ENCODE measurements at places on chromosomes 2 and 18.

- DNase-seq: no peak
These were observed 72.5 kb downstream of the RTTN start for GRCh38 chr18:70132999-70133398.

GRCh38 chr18:22543769-22544168, 126.1 kb upstream of the CTAGE1 start:
- DNase-seq: no peak

GRCh38 chr18:69213842-69214241, 186.8 kb upstream of the DOK6 start:
- DNase-seq: no peak

- no peak for DNase-seq
These were observed 435.5 kb upstream of the MMADHC start for GRCh38 chr2:150023044-150023443.

- DNase-seq: no peak
These were observed 100.3 kb downstream of the MCFD2 start for GRCh38 chr2:46815121-46815802.

- no peak for DNase-seq
These were observed 219.8 kb downstream of the ATAD2B start for GRCh38 chr2:23707096-23707495.

DNA sequence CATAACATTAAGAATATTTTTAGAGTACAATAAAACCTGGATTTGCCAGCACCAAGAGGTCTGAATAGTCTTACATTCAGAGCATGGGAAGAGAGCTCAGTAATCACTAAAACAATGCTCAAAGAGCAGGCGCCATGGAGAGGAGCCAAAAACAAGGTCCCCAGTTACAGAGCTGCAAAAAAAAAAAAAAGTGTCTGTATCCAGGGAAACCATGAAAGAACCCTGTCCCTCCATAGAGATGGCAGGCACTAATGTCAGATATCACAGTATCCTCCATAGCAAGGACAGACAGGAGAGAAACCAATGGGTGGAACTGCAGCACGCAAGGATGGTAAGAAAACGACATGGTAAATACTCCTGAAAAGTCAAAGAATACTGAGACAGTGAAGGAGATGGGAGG, 19.5 kb downstream of the FBXO15 start:
- DNase-seq: no peak

DNA sequence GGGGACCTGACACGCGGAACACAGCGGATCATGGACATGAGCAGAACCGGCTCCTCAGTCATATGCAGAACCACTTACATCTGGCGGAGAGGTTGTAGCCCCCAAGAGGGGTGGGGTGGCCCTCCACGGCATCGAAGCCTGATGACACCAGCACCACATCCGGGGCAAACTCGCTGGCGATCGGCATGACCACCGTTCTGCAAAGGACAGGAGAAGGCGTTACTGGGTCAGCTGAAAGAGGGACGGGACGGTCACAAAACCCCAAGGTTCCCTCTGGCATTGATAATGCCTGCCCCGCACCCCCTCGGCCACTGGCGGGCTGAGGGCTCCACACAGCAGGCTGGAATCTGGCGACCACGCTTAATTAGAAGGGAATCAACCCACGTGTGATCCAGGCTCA, 220.5 kb downstream of the TWIST2 start:
- no peak for DNase-seq

DNA sequence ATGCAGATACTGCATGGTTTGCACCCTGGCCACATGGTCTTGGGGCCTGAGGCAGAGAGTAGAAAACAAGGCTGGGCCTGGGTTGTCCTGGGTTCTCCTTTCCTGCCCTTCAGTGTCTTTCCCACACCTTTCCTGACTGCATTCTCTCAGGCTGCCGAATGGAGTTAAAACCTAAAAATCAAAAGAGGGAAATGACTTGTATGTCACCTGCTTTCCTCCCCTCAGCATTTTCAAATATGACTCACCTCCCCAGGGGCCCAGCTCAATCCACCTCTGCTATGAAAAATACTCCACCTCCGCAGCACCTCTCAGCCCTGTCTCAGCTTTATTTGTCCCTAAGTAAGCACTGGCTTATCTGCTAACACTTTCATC, 457.8 kb upstream of the MEX3C start:
- no peak for DNase-seq

DNA sequence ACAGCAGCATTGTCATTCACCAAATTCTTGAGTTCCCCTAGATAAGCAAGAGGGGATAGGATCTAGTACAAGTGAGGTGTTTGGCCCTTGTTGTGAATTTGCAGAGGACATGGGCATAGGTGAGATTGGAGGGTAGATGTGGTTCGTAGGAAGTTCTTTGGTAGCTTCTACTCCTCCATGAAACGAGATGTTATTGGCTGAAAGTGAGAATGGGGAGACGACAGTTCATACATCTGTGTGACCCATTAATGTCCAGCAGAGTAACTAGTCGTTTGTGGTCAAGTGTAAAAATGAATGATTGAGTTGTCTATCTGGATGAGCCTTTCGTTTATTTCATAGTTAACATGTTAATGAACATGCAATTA, 90.4 kb downstream of the UBE2E3 start:
- DNase-seq: no peak

DNA sequence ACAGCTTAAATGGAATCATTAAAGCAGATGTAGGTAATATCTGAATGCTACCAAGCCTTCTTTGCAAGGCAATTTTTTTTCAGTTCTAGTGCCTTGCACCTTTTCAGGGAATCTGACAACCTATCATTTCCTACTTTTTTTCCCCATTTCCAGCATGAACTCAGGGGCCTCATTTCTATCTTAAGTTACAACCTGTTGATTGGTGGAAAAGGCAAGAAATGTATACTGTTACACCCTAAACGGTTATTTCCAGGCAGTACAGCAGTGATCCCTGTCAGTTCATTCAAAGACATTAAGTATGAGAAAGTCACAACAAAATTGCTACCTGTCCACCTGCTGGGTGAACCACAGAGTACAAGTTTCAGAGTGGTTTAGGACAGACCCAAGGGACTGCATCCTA, 171.2 kb upstream of the PIK3C3 start:
- DNase-seq: no peak

DNA sequence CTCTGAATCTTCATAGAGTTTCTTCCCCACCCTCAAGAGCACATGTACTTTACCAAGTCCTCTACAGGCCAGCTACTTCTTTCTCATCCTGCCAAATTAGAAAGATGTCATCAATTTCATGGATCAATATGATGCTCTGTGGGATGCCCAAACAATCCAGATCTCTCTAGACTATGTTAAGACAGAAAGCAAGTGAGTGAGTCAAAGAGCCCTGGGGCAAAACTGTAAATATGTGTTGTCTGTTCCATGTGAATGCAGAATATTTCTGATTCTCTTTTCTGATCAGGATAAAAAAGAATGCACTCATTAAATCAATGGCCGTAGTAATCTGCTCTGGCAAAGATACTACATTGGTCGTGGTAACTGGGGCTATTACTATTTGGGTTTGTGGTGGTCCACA, 53.1 kb upstream of the ROCK2 start:
- no peak for DNase-seq

- peak; percentile 45 for DNase-seq
These were observed 368.0 kb upstream of the MYT1L start for GRCh38 chr2:2699121-2699505.

DNA sequence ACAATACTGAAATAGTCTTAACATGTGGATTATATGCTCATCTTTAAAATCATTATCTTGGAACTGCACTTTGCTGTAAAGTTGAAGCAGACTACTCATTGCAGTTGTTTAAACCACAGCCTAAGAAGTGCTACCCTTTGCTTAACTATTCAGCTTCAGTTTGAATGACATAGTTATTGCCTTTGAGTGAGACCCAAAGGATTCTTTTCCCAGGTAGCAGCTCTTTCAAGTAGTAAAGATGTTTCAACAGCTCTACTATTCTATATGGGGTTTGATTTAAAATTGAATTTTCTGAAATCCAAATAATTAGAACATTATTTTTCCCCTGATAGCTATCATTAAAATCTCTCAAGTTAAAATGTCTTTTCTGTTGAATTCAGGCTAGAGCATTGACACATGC, 1.1 kb downstream of the SCG2 start:
- no peak for DNase-seq

GRCh38 chr2:39607538-39608262, 58.0 kb upstream of the TMEM178A start:
- DNase-seq: no peak

- DNase-seq: no peak
These were observed 201.5 kb downstream of the SP3 start for GRCh38 chr2:173763641-173764040.

DNA sequence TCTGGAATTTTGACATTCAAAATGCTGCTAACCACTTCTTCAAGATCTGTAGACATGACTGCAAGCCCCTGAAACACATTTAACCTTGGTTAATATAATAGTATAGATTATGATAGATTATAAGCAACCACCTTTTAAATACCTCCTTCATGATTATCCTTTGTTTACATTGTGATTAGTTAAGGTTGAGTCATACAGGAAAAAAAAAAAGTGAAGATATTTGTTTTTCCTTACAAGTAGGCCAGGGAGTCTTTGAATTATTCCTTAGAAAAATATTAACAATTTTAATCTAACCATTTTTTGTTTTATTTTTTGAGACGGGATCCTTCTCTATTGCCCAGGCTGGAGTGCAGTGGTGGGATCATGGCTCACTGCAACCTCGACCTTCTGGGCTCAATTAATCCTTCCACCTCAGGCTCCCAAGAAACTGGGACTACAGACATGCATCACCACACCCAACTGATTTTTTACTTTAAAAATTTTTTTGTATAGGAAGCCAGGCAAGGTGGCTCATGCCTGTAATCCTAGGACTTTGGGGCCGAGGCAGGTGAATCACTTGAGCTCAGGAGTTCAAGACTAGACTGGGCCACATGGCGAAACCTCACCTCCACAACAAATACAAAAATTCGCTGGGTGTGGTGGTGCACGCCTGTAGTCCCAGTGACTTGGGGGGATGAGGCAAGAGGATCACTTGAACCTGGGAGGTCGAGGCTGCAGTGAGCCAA, 99.4 kb downstream of the SLC39A10 start:
- no peak for DNase-seq

GRCh38 chr2:231015478-231015877, 19.6 kb downstream of the SPATA3 start:
- DNase-seq: no peak

- no peak for DNase-seq
These were observed 30.7 kb upstream of the FRZB start for GRCh38 chr2:182897137-182897536.

DNA sequence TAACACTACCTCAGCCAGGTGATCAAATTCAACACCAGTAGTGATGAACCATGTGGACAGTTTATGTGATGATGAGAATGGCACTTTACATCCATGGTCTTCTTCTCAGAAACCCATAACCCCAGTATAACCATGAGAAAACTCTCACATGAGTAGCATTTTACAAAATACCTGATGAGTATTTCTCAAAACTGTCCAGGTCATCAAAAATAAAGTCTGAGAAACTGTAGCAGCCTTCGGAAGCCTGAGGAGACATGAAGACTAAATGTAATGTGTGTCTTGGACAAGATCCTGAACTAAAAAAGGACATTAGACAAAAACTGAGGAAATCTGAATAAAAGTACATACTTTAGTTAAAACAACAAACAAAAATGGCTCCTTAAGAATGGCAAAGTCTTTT, 108.9 kb downstream of the CTNNA2 start:
- DNase-seq: no peak

- DNase-seq: no peak
These were observed 138.6 kb downstream of the GLI2 start for GRCh38 chr2:120873958-120874887.

- DNase-seq: no peak
These were observed 57.2 kb downstream of the SF3B1 start for GRCh38 chr2:197377670-197378069.

GRCh38 chr2:49753344-49753985, 599.1 kb upstream of the FSHR start:
- no peak for DNase-seq

DNA sequence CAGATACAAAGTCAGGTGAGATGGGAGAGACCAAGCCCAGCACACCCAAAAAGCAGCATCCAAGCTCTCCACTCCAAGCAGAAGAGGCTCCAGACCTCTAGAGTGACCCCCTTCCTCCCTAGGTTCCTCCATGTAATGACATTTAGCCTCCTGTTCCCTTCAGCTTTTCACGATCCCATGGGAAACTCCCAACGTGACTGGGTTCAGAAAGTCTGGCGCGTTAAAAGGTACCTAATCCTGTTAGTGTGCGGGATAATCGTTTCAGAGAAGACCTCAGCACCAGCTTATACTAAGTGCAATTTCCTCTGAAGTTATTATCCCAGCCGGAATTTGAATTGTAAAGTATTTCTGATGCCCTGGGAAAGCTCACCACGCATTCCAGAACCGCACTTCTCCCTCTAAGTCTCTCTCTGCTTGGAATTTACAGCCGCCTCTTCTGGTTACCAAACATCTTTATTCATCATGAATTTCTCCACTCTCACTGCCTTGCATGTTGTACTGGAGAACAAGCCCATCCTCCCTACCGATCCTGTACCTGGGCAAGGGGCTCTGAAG, 46.9 kb downstream of the CCBE1 start:
- no peak for DNase-seq

GRCh38 chr18:50636366-50637057, 76.6 kb downstream of the MAPK4 start:
- no peak for DNase-seq

- no peak for DNase-seq
These were observed 37.1 kb downstream of the SULT1C2 start for GRCh38 chr2:108325756-108326155.

DNA sequence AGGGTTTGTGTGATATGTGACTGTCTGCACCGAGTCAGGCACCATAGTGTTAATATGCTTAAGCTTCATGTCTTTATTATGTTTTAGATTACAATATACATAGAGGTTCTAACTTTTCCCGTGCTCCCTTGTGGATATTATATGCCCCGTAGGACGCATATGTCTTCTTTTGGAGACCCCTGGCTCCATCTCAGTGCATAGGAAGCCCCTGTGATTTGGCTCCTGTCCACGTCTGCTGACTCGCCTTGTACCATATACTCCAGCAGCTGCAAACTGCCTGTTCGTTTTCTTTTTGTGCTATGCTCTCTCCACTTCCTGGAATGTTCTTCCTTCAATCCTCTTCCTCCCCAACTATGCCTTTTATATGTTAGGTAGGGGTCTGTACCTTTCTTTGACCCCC, 110.9 kb downstream of the PTRHD1 start:
- DNase-seq: no peak

DNA sequence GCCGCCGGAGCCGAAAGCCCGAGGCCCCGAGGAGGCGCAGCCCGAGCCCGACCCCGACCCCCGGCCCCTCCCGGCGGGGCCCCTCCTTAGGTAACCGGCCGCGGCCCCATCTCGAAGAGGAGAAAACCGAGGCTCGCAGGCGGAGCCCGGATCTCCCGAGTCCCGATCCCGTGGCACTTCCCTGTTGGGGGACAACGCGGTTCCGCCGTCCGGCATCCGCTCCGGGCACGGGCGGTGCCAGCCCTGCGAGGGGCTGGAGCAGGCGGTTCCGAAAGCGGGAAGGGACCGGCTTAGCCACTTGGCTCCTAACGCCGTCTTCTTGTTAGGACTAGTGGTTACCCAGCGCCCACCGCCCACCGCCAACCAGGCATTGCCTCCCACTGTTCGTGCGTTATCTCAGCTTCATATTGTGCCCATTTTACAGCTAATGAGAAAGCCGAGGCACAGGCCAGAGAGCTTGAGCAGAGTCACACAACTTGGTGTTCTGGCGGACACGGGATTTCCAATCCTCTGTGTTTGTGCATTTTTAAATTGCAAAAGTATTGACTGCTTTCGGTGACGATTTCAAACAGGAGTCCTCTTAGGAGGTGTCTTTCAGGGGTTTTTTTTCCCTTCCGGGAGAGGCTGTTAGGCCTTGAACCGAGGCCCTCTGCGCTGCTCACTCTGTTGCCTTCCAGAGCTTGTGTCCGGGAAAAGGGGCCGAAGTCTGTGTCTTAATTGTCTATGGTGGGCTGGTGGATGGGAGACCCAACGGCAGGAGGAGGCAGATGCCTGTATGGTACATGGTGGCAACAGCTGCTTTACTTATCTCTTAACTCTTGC, 562 bp downstream of the CENPA start:
- DNase-seq: no peak
